SK-N-MC (cell line): ENCODE measurements at places on chromosomes 2 and 18.

DNA sequence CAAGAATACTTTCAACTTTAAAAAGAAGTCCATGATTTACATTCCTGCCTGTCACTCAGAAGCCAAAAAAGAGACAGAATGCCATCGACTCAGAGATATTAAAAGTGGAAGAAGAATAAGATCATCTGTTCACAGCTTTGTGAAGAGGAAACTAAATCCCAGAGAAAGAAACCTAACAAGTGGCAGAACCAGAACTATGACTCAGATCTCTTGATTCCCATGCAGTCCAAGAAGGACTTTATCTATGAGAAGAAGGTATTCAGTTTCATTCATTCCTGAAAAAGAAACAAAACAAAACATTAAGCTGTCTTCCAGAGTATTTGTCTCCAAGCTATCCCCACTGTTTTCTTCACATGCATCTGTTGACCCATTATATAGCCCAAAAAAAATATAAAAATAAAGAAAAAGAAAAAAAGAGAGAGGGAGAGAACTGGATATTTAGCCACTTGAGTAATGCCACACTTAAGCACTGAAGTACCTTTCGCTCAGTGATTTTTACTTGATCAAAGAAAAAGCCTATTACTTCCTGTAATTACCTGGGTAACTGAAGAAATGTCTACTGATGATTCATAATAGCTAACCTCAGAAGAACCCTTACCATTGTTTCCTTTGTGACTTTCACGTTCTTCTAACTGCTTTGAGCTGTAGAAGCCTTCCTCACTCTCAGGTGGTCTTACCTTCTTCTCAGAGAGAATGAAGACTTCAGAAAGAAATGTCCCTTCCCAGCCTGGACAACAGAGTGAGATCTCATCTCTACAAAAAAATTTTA lies 17.7 kb upstream of the AKAIN1 start:
- no peak for DNase-seq

GRCh38 chr18:63177259-63177658 lies 142.3 kb downstream of the BCL2 start:
- no peak for DNase-seq

DNA sequence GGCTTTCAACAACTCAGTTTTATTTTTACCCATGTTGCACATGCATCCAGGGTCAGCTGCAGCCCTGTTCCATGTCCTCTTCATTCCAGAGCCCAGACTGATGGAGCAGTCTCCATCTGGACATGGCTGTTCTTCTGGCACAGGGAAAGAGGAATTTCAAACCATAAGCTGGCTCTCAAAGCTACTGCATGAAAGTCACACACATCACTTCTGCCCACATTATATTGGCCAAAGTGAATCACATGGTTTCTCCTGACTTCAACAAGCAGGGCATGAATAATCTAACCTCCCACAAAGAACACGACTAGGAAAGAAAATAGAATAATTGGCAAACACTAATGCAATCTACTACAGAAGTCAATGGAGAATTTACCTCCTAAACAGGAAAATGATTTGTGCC lies 94.2 kb downstream of the FTCDNL1 start:
- no peak for DNase-seq

DNA sequence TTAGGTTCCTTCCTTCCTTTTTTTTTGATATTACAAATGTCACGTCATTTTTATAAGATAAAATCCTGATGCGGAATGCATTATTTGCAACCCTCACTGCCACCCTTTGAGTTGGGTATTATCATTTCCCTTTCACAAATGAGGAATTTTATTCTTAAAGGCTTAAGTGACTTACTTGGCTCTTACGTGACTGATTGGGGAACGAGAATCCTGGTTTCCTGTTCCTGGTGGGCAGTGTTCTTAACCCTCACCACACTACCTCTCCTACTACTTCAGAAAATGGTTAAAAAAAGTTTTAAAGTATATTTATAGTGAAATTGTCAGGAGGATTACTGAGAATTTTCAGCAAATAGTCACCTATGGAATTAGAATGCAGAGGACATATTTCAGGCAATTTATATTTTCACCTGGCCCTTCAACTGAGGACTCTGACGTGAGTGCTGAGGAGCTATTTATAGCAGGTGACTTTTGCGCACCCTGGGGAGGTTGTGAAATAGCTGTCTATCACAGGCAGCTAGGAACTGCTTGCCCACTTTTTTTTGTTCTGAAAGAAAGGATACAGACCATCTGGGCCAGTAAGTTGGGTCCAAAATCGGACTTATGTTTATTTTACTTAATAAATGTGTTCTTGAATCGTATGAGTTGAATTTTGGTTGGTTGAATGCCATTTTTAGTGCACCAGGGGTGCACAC lies 18.7 kb upstream of the RASGRP3 start:
- no peak for DNase-seq
